CD4-positive, CD25-positive, alpha-beta regulatory T cell (primary cell): ENCODE measurements at places on chromosomes 12 and 14.

DNA sequence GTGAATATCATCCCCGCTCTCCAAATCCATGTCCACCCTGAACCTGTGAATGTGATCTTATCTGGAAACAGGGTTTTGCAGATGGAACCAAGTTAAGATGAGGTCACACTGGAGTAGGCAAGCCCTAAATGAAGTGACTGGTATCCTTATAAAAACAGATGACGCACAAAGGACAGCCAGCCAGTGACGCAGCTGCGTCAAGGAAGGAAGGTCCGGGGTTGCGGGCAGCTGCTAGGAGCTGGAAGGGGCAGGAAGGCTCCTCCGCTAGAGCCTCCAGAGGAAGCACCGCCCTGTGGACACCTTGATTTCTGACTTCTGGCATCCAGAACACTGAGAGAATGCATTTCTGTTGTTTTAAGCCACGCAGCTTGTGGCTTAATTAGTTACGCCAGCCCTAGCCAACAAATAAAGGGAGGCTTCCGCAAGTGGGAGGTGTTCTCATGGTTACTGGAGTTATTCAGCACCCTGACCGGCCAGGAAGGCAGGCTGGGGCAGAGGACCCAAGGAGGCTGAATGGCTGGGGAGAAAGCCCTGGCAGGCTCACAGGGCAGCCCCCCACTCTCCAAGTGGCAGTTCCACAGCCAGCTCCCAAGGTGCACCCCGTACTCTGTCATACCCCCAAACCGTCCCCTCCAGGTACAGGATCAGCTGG is 127.6 kb upstream of the NCOR2 start:
- no peak for DNase-seq

DNA sequence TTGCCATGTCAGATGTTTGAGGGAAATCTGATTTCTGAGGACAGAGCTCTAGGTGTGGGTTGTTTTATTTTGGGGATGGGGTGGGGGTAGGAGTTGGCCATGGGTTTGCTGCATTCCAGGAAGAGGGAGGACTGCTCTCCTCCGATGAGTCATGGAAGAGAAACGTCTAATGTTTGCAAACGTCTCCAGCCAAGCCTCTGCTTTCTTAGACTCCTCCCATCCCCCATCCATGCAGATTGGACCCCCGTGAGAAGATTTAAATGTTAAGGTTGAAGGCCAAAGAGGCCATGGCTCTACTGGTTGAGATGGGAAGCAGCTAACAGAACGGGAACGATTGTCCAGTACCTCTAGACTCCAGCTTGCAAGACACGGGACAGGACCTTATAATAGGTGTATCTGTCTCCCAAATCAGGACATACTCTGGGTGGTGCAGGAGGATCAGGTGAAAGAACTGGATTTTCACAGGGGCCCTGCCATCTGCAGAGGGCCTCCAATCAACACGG is 11.4 kb upstream of the ATP2A2 start:
- DNase-seq = no peak

GRCh38 chr14:51544471-51544870 is 107.2 kb upstream of the FRMD6 start:
- no peak for DNase-seq

GRCh38 chr12:28830491-28830890 is 318.6 kb upstream of the FAR2 start:
- DNase-seq = no peak

GRCh38 chr12:105332925-105333324 is 2.4 kb downstream of the C12orf75 start:
- no peak for DNase-seq

DNA sequence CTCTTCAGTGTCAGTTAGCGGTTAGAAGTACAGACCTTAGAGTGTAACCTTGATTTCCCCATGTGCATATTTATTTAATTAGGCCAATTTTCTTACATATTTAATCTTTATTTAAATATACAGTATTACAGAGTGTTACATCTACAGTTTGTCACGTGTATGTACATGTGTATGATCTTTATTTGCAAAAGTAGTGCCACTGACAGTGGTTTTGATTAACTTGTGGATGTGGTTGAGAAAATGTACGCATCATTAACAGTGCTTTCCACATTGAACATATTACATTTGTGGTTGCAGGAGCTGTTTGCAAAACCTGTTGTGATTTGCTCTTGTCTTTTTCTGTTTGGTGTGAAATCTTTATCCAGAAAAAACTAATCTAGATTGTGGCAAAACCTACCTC is 535.5 kb downstream of the FLRT2 start:
- no peak for DNase-seq

DNA sequence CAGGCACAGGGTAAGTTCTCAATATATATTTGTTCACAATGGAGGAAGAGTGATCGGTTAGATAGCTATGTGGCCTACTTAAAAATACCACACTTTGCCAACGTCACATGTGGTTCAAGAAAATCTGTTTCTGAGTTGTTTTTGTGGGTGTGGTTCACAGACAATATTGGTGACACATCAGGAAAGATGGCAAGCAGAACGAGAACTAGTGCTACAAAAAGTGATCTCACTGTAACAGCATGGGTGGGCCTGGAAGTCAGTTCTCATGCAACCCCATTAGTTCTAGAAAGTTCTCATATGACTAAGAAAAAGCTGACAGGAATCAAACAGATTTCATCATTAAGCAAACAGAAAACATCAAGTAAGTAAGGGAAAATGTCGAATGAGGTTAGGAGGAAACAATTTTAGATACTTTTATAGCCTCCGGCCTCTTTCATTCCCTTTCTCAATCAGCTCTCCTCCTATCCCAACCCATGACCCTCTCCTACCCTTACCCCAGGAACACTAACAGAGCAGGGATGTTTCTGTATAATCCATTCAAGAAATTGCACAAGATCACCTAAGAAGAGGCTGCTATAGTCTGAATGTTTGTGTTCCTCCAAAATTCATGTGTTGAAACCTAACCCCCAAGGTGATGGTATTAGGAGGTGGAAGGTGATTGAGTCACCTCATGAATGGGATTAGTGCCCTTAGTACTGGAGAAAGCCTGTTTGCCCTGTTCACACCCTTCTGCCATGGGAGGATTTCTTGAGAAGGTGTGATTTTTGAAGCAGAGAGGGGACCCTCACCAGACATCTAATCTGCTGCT is 15.5 kb upstream of the NTN4 start:
- DNase-seq = peak; percentile 17

- no peak for DNase-seq
These were observed 15.5 kb upstream of the COL2A1 start for GRCh38 chr12:48019639-48020265.

- DNase-seq = no peak
These were observed 583.5 kb upstream of the TBX3 start for GRCh38 chr12:115267464-115267863.

DNA sequence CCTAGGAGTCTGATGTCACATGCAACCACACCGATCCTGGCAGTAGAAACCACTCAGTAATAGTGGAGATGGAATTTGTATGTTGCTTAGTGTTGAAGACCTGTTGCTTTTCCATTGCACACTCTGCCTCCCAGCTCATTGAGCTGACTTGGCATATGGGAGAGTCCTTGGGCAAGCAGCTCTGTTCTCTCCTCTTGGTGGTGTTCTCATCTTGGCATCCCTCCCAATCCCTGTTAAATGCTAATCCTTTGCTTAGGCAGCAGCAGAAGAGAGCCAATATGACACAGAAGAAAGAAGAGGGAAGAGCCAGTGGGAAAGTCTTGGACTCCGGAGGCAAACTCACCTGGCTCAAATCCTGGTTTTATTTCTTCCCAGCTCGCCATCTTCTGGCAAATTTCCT is 178.0 kb upstream of the CAND1 start:
- DNase-seq = no peak

DNA sequence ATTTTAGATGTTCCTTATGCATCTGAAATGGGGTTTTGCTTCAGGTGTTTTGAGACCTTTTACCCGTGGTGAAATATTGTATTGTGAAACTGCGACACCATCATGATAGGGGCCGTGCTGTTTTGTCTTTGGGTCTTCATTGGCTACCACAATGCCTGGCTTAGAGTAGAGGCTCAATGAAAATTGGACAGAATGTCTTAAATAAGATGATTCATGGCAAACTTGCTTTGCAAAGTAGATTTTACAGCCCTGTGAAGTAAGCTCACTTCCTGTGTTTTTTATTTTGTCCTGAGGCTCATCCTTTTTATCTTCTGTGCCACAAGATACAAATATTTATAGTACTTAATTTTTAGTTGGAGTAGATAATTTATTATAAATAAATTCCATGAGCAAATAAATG is 111.3 kb upstream of the FRMD6 start:
- DNase-seq = no peak

DNA sequence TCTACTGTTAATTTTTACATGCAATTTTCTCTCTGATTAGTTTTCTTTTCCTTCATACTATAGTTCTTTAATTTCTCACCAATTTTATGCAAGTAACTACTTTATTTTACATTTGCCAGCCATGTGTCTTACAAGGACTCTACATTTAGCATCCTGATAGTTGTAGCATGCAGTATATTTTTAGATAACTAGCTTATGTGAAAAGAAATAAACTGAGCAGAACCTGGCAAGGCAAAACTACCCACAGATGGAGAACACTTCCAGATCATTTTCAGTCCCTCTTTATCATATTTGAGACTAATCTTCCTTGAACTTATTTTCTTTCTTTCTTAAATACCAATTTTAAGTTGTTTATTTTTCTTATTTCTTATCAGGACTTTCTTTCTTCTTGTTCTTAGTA is 943.6 kb downstream of the LRFN5 start:
- DNase-seq = no peak

GRCh38 chr12:113104953-113105510 is 30.5 kb downstream of the RASAL1 start:
- no peak for DNase-seq

- DNase-seq = peak; percentile 52
These were observed at the start of gene EVL for GRCh38 chr14:100065111-100065871. EVL (plus strand) TSS chr14:100065422; CDS start chr14:100065501, 79 bp downstream.

DNA sequence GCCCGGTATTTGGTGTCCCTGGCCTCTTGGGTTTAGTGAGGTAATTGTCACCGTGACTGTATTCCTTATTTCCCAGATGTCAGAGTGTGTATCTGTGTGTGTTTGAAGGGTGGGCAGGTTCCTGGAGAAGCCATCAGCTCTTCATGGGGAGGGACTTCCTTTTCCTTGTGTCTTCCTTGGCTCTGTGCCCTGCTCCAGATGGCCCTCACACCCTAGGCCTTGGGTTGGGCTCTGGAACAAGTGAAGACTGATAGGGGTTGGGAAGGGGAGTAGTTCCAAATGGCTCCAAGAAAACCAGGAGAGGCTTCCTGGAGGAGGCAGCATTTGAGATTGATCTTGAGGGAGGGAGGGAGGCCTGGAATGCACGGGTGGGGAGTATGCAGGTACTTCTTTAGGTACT is 43.8 kb upstream of the PRIMA1 start:
- DNase-seq = no peak

- no peak for DNase-seq
These were observed 309.0 kb upstream of the AMIGO2 start for GRCh38 chr12:47388712-47389111.

DNA sequence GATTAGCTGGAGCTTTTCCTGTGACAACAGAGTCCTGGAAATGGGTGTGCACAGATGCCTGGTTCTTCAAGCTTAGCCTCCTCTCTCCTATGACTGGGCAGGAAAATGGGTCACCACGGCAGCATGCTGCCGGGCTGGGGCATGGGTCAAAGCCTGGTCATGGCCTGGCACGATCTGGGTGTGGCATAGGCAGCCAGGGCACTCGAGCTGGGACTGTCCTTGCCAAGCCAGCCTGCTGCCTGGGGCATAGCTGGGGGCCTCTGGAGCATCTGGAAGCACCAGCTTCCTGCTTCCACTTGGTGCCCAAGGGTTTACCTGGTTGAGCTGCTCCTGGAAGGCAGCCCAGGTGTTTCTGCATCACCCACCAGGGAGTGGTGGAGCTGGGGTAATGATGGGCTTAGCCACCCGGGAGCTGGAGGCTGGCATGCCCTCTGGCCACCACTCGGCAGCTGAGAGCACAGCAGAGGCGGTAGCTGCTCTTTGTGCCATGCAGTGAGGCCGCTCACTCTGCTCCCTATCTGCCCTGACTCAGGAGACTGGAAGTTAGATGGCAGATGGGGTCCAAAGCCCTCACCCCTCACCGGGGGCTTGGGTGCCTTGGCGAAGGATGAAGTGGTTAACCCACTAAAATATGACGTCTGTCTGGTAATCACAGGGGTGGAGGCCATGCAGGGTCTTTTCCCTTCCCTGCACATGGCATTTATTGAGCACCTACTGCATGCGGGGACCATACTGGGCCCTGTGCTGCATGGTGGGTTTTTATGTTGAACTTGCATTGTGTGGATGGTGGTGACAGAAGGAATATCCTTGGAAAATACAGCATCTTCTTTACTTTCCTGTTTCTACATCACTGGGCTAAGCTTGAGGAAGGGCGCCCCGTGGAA is 1.7 kb downstream of the OTUB2 start:
- DNase-seq = no peak

- no peak for DNase-seq
These were observed 4.2 kb upstream of the KLC1 start for GRCh38 chr14:103624860-103625259.

DNA sequence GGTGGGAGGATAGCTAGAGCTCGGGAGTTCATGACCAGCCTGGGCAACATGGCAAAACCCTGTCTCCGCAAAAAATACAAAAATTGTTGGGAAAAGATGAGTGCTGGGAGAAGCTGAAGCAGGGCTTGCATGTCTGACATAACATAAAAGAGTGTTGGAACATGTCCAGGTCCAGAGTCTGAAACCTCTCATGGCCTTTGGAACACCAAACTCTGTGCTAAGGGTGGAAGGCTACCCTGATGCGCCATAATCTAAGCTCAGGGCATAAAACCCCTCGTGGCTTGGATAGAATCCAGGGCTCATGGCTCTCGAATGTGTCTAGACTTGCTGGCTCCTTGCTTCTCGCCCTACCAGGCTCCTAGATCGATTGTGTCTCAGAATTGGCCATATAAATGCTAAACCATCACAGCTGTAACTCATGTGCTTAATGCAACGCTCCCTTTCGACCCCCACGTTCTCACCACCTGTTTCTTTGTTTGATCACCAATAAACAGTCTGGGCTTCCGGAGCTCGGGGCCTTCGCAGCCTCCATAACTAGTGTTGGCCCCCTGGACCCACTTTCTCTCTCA is 6.7 kb upstream of the CLEC7A start:
- DNase-seq = no peak

GRCh38 chr12:16119618-16120415 is 157.7 kb downstream of the SLC15A5 start:
- DNase-seq = no peak

DNA sequence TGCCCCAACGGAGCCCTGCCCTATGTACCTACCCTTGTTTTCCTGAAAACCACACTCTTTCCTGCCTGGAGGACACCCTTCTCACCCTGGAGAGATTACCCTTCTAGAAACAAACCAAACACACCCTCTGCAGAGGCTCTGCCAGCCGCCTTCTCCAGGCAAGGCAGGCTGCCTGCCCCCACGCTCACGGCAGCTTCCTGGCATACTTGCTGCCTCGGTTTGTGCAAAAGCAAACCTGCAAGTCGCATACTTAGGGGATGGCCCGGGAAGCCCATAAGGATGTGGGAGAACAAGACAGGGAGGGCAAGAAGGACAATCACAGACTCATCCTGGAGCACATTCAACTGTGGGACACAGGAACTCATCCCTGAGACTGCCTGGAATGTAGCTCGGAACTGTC is 154.0 kb upstream of the DIO3 start:
- no peak for DNase-seq

- no peak for DNase-seq
These were observed 908 bp upstream of the CDKL1 start for GRCh38 chr14:50397390-50398188.
